ENCODE measurements at places on chromosomes 2 and 18.

- DNase-seq, result no peak
Observed at GRCh38 chr2:74951211-74951754, 7.2 kb upstream of the POLE4 start.

DNA sequence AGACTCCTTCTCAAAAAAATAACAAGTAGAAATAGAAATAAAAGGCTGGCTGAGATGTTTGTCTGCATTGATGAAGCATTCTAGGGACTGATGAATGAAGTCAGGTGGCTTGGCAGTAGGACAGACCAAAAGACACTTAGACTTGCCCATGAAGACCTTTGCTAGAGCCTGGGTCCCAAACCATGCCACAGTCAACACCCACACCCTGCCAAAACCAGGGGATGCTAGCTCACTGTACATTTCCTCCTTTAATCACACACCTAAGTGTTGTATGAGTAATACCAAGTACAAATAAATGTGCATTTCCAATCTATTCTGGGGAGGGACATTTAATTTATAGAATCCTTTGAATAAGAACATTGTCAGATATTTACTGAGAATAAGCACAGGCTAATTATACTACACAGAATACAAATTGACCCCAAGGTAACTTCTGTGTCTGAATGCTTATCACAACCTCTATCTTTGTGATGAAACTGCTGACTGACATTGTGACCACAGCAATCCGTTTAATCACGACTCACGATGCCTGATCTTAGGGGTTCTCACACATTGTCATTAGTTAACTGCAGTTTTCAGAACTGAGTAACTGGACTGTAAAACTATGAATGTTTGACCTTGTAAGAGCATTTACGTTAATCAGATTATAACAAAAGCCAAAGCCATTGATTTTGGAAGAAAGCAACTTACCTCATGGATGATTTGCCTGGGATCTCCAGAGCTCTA, 10.5 kb upstream of the NOL10 start:
- peak; percentile 22 for DNase-seq

DNA sequence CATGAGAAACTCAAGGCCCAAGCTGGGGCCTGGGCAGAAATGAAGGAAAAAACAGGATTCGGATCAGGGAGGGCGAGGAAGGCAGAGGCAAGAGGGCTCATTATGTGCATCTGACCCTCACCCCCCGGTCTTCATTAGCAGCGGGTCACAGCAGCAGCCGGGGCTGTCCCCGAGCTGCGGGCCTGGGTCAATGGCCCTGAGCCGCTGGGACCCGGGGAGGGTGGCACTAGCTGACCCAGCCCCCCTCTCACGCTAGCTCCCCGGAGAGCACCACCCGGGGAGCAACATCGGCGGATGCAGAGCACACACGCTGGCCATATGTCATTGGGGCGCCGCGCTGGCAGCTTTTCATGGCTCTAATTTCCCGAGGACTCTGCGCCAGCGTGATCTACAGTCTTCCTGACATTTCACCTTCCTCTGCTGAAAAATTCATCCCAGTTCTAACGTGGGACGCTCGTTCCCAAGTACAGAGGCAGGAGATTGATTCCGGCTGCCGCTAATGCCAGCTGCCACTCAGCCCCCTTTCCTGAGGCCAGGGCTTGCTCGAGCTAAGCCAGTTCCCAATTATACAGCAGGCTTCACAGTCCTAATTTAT, 63.7 kb downstream of the EIPR1 start:
- DNase-seq, result no peak

DNA sequence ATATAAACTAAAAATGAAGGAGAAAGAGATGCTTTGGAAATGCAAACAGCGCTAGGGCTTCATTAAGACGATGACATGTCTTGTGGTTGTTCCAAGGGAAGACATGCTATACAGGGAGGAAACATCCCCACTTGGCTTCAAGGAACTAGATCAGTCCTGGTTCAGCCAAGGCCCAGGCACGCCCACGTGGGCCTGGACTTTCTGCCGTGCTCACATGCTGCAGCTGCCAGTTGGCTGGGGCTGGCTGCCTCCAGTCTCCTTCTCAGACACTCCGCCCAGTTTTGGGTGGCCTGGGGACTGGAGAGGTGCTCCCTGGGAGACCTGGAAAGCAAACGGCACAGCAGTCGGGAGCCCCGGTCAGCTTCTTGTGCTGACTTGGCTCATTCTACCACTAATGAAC, 109.6 kb downstream of the GLI2 start:
- DNase-seq, result peak; percentile 28

- no peak for DNase-seq
Observed at GRCh38 chr2:216047397-216047796, 34.0 kb upstream of the MREG start.

DNA sequence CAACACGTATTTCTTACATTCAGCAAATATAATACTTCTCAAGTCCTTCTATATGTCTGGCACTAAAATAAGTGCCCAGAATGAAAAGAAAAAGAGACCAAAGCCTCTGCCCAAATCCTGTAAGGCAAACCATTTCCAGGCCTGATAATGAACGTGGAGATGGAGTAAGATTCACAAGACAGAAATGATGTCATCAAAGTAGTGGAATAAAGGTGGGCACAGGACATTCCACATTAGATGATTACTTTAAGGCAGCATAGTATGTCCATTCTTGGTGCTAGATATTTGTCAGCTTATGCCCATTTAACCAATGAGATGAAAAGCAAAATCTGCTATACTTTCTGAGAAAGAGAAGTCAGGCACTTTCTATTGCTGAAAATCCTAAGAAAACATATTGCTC, 38.5 kb downstream of the CNTNAP5 start:
- no peak for DNase-seq

DNA sequence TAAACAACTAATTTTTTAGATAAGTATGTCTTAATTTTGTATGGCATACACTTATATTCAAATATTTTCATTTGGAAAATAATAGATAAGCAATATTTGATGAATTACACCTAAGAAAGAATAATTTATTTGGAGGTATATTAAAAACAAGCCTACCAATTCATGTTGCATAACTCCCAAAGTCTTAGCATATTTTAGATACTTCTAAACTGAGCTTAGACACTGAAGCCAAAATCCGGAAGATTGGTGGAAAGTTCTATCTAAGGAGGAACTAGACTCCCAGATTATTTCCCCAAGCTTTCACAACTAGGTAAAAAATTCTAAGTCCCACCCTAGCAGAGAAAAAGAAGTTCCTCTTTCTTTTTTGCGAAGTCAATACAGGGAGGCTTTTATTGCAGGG, 221.0 kb upstream of the MMADHC start:
- no peak for DNase-seq

DNA sequence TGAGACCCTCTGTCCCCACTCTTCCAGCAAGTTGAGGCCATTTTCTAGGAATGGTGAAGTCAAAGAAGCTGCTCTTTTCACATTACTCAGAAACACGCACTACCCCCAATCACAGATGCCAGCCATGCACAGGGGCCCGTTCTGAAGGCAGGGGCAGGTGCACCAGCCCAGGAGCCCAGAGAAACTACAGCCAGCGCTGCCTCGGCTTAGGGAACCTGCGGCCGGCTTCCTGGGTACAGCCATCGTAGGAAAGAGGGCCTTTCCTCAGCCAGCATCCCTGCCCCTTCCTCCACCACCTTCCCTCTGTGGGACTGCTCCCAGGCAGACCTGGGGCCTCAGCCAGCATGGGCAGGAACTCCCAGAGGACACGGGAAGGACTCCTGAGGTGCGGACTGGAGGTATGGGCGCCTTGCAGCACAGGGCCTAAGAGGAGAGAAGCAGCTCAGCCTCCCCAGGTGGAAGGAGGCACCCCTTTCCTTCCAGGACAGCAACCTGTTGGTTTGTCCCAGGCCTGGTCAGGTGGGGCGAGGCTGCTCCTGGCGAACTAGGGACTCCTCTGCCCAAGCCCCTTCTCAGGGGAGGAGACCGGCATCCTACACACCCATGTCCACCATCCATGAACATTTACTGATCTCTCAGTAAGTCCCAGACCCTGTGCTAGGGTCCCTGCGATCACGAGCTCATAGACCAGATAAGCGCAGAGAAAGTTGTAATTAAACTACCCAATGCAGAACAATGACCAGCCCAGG, 99.0 kb upstream of the ID2 start:
- no peak for DNase-seq

DNA sequence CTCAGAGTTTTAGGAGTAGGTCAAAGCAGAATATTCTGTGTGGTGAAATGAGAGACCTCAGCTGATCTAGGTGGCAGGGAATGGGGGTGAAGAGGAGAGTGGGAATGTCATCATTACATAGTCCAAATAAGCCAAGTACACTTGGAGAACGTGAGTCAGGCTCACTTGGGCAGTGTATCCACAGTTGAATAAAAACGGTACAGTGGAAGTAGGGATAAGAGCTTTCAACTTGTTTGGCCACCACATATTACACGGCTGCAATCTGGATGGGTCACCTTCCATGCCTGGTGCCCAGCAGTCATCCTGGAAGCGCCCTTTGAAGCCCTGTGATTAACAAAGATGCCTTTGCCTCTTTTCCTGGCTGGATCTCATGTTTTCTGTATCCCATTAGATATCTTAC, 28.6 kb downstream of the MIB1 start:
- no peak for DNase-seq

GRCh38 chr2:130728007-130728454, 839 bp upstream of the GPR148 start:
- DNase-seq, result no peak

GRCh38 chr2:69701100-69701945, 40.6 kb upstream of the ANXA4 start:
- DNase-seq, result no peak

DNA sequence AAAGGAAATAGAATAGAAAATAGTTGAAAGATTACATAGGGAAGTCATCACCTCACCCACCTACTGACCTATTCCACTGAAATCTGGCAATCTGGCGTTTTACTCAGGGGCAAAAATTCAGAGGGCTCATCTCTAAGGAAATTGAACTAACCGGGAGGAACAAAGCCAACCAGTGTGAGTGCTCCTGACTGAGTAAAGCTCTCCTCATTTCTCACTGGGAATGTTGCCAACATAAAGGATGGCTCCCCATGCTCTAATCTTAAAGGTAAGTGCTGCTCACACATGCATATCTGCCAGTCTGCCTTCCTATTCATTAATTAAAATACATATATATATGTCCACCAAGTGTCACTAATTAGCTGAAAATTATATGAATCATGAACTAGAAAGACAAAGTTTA, 13.5 kb upstream of the DOK6 start:
- no peak for DNase-seq

DNA sequence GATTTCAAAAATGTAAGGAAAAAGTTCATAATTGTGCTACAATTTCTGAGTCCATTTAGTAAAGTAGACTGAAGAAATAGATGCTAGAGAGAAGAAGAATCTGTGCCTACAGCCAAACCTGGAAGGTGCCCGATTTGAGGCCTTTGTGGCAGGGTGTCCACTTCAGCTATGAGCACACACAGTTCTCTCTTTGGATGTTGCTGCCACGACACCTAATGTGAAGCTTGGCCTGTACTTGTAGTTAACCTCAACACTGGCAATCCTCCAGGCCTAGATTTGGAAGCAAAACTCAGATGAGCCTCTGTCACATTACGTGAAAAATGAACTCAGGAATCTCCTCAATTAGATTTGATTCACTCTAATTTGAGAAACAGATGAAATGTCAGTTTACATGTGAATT, 90.1 kb upstream of the LRP1B start:
- no peak for DNase-seq

DNA sequence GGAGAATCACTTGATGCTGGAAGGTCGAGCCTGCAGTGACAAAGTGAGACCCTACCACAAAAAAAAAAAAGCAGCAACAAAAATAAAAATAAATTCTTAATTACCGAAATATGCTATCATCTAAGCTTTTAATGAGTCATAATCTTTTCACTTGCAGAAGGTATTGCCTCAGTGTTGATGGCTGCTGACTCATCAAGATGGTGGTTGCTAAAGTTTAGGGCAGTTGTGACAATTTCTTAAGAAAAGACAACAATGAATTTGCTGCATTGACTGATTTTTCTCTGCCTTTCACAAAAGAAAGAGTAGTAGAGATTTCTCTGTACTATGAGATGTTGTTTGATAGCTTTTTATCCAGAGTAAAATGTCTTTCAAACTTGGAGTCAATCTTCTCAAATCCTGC, 1809.0 kb downstream of the SUCLG1 start:
- peak; percentile 30 for DNase-seq

DNA sequence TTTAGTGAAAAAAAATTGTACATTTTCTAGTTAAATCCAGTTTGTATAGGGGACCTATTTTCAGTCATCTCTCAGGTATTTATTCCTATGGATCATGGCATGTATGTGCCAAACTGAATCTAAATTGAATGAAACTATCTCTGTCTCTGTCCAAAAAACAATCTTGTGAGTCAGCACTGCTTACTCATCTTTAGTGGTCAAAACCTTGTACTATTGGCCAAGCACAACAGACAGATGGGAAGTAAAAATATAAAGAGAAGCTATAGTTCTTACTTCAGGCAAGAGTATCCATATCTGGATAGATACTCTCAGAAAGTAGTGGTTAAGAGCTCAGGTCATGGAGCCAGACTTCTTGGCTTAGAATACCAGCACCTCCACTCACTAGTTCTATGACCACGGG, 76.0 kb upstream of the KLHL14 start:
- DNase-seq, result peak; percentile 40

DNA sequence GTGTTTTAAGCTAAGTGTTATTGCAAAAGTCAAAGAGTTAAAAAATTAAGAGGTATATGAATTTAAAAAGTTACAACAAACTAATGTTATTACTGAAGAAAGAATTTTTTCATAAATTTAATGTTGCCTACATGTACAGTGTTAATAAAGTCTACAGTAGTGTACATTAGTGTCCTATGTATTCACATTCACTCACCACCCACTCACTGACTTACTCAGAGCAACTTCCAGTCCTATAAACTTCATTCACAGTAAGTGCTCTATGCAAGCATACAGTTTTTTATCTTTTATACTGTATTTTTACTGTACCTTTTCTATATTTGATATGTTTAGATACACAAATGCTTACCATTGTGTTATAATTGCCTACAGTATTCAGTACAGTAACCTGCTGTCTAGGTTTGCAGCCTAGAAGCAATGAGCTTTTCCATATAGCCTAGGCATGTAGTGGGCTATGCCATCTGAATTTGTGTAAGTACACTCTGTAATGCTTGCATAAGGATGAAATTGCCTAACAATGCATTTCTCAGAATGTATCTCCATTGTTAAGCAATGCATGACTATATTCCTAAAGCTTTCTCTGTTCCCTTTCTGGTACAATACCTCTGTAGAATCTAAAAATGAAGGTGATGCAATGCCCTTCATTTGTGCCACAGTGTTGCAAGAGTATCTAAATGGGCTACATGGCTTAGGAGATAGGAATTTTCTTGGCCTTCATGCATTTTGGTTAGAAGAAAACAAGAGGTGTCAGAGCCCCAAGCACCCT, 370.8 kb upstream of the NT5C1B start:
- no peak for DNase-seq
